ENCODE measurements at places on chromosomes 5 and 9.

DNA sequence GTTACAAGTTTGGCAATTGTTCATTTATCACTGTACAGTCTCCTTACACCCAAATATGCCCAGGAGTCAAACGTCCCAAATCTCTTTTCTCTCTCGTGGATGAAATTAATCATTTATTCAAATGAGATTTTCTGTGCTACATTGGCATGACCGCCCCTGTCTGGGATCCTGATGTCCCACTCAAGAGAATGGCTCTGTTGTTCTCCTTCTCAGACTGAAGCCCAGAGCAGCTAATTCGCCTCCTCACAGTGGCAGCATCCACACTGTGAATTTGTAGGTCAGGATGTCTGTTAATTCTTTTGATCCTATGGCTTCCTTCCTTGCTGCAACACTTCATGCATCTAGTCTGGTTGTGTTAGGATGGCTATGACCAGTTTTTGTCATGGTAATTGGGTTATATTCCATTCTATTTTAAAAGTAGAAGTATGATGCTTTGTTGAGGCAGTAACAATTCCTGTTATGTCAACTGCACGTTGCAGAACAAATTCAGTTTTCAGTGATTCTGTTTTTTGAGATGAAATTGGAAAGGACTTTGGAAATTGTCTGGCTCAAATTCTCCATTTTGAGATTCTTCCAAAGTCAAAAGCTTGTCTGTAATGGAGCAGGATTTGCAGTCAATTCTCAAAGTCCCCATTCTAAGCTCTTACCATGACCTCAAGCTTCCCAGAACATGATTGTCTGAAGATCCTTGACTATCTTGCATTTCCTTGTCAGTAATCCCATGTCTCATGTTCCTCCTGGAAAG is 141.5 kb upstream of the GAS1 start:
- DNase-seq, result no peak

GRCh38 chr5:56620903-56621677 is 194.3 kb upstream of the MAP3K1 start:
- DNase-seq, result no peak

DNA sequence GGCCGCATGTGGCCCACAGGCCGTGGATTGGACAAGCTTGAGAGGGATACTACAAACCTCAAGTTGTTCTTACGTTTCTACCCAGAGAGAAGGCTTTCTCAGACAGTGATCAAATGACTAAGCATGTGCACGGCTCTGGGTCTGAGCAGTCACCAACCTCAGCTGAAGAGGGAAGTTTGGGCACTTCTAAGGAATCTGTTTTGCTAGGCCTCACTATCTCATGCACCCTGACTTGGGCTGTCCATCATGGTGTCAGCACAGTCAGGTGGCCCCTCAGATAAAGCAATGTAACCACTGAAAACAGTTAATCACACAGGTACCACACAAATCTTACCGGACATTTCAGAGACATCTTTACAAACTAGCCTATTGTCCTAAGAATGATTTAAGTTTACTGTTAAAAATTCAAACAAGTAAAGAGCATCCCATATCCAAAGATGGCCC is 24.6 kb downstream of the CSF2 start:
- no peak for DNase-seq

DNA sequence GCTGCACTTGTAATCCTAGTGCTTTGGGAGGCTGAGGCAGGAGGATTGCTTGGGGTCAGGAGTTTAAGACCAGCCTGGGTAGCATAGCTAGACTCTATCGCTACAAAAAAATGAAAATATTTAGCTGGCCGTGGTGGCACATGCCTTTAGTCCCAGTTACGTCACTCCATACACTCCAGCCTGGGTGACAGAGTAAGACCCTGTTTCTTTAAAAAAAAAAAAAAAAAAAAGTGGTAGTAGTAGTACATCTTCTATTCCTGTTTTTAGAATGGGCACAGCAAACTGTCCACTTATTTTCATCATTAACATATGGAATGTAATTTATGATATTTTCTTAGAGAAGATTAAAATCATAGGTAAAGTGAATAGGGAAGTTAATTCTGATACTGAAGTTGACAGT is 48.2 kb downstream of the TRIO start:
- no peak for DNase-seq

DNA sequence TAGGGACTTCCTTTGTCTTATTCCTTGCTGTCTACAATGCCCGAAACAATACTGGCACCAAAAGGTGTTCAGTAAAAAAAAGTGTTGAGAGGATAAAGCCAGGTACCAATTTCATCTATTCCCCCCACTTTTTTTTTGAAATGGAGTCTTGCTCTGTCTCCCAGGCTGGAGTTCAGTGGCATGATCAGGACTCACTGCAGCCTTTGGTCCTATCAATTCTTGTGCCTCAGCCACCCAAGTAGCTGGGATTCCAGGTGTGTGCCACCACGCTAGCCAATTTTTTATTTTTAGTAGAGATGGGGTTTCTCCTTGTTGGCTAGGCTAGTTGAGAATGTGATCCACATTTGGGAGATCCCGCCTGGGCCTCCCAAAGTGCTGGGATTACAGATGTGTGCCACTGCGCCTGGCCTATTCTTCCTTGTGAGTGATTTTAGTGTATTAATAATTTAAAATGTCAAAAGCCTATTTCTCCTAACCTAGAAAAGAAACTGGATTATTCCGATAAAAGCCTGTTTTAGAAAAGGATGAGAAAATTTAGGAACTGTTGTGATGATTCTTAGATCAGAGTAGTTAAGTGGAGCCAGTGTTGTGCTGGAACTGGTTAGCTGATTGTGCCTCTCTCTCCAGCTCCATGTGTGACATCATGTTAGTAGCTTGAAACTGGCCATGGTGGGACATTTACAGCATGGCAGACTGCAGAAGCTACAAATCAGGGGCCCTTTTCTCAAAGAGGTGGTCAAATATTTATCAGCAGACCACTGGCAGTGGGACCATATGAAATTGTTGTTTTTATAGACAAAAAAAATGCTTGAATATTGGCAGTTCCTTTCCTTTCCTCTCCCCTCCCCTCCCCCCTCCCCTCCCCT is 14.3 kb downstream of the CDC42SE2 start:
- DNase-seq, result no peak

DNA sequence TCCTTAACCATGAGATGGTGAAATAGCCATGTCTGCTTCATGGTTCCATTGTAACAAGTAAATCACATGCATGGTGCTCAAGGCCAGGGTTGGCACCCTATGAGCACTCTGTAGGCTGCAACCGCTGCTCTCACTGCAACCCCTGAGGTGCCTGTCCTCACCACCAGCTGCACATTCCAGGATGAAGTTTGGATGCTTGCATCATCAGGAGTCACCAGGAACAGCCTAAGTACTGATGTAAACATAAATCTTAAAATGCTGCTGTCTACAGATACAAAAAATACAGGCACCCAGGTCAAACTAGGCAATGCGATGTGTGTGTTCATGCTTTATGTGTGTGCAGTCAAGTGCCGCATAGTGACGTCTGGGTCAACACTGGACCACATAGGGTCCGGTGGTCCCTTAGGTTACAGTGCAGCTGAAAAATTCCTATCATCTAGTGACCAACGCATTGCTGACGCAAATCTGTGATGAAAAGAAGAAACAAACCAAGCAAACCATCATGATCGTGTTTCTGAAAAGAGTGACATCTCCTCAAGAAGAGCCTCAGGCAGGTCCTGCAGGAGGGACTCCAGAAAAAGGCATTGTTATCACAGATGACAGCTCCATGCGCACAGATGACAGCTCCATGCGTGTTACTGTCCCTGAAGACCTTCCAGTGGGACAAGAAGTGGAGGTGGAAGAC is 234.8 kb downstream of the AUH start:
- no peak for DNase-seq

GRCh38 chr5:96527768-96528661 is 95.0 kb upstream of the PCSK1 start:
- DNase-seq, result no peak

- no peak for DNase-seq
Measured at GRCh38 chr5:9347541-9348295, 198.2 kb downstream of the SEMA5A start.
